Activated T-helper 1 cell treated with anti-CD3 and anti-CD28 coated beads, Interleukin-12 subunit alpha, Interleukin-12 subunit beta, Interleukin-2, Interleukin-4 antibody, amounts not matched to agents 30 ng/mL and 10 ng/mL and 1 ng/mL, durations not matched to agents 14 hours and 24 hours and 36 hours (primary cell): ENCODE measurements at places on chromosomes 2 and 18.

GRCh38 chr2:62845256-62845655 is 139.7 kb downstream of the EHBP1 start:
- H3K4me1 ChIP-seq = no peaks in the 10 kb centered on the region
- H3K27me3 ChIP-seq = no peaks in the 10 kb centered on the region
- H3K4me3 ChIP-seq = no peak overlapping the region
- DNase-seq = no peak

GRCh38 chr18:28854964-28855363 is 678.0 kb upstream of the CDH2 start:
- H3K36me3 ChIP-seq = no peaks in the 10 kb centered on the region
- no peak overlapping the region for H3K27ac ChIP-seq
- no peak overlapping the region for H3K4me3 ChIP-seq
- DNase-seq = no peak
- H3K4me1 ChIP-seq = no peaks in the 10 kb centered on the region

DNA sequence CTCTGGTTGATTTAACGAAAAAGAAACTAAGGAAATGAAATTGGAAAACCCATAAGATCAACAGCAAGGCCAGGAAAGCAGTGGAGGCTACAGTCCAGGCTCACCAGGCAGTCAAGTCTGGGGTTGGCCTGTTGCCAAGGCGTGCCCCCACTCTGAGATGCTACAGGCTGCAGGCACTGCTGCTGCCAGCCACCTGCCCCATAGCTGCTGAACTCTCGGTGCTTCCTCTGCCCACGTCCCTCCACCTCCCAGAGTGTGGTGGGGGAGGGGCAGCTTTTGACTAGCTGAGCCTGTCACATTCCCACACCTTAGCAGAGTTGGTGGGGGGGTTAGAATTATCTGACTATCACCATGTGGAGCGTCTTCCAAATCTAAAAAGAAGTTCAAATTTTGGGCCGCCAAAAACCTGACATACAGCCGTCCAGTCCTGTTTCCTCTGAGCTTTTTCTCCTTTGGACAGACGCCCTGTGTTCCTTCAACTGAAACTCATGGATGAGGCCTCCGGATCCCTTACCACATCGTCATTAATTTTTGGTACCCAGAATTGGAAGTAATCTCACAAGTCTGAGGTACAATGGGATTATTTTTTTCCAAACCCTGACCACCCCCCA is 3.9 kb upstream of the SH3RF3 start:
- H3K4me3 ChIP-seq = no peak overlapping the region
- no peak for DNase-seq
- H3K27me3 ChIP-seq = peaks cover 37% of the 10 kb centered on the region
- H3K27ac ChIP-seq = no peak overlapping the region

DNA sequence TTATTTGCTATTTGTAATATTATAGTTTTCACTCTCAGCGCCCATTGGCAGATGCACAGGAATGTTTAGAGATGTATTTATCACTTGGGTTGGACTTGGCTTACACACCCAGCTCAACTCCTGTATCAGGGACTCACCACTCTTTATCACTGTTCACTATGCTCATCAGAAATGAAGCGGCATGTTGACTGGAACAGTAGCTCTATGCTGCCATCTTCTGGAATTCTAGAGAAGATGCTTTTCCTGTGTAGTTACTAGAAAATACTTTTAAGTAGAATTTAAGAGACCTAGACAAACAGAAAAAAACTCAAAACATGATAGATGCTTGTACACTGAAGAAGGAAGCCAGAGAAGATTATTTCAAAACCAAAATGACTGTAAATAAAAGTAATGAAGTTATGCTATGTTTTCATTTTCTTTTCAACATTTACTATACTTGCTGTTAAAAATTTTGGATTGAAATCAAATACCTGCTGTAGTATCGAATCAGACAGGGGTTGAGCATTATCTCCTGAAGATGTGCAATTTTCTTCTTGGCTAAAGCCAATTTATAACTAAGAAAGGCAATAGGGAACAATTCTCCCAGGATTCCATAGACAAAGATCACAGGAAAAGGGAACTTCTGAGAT is 47.4 kb upstream of the NXPH2 start:
- no peak for DNase-seq
- H3K4me1 ChIP-seq = no peaks in the 10 kb centered on the region
- no peak overlapping the region for H3K27ac ChIP-seq
- H3K4me3 ChIP-seq = no peak overlapping the region

DNA sequence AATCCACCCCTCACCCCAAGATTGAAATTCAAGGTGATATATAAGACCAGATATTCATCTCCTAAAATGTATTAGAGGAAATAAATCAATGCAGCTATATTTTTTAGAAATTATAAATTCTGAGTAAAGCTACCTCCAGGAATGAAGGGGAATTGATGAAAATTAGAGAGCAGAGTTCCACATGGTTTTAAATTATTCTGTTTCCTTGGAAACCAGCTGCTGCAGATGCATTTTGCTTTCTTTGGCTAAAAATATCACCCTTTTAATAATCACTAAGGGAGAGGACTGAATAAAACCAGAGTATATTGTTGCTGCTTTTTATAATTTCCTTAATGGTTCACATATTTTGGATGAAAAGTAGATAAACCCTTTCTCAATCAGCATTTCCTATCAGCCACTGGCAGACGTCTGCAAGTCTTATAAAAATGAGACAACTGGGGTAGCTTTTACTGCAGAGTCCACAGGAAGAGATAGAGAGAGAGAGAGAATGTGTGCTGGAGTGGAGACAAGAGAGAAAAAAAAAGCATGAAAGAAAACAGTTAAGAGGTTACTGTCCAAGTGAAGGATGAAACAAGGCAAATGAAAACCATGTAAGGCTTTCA is 2.0 kb downstream of the CSRNP3 start:
- no peak overlapping the region for H3K27ac ChIP-seq
- DNase-seq = no peak
- no peak overlapping the region for H3K4me3 ChIP-seq
- no peaks in the 10 kb centered on the region for H3K36me3 ChIP-seq

DNA sequence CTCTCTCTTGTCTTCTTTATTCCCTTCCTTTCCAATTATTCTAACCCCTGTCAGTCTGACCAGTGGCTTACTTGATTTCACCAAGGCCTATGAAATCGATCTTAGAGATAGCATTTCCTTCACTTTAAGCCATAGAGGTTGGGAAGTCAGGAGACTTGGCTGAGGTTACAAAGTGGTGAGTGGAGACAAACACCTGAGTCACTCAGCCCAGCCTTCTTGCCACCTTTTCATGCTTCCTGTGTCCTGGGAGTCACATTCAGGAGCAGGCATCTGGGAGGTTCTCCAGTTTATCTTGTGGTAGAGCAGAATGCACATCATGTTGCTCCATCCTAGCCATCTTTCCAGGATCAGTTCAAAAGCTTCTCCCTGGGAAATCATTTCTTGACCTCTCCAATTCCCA is 59.1 kb downstream of the VSNL1 start:
- no peak overlapping the region for H3K4me3 ChIP-seq
- DNase-seq = no peak
- H3K36me3 ChIP-seq = no peaks in the 10 kb centered on the region
- no peak overlapping the region for H3K27ac ChIP-seq
- H3K4me1 ChIP-seq = no peaks in the 10 kb centered on the region
- peaks cover 10% of the 10 kb centered on the region for H3K27me3 ChIP-seq
